ENCODE measurements at places on chromosomes 3 and 15.

DNA sequence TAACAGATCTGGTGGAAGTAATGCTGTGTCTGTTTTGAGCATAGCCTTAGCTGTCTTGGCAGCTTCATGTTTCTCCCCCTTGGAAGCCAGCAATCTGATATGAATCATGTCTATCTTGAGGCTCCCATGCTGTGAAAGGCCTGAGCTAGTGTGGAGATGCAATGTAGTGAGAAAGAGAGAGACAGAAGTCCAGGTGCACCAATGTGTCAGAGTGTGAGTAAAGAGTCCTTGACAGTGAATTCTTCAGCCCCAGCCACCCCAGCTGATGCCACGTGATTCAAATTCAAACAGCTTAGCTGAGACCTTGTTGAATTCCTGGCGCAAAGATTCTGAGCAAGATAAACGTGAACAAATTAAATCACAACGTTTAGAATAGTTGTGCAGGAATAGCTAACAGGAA, 704.2 kb downstream of the EDEM1 start:
- DNase-seq, result no peak

DNA sequence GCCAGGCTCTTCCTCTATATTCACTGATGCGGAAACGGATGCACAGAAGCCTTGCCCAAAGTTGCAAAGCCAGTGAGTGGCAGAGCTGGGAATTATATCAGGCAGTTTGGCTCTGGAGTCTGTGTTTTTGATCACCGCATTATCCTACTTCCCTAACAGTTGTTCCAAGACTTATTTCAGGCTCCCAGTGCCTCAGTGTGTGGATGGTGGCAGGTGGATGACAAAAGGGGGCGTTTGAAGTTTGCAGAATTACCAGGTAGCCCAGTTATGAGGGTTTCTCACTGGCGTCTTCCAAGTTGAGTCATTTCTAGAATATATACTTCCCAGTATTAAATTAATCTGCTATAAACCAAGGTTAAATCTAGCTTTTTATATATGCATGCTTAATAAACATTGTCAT, 81.0 kb downstream of the USP13 start:
- DNase-seq, result no peak

DNA sequence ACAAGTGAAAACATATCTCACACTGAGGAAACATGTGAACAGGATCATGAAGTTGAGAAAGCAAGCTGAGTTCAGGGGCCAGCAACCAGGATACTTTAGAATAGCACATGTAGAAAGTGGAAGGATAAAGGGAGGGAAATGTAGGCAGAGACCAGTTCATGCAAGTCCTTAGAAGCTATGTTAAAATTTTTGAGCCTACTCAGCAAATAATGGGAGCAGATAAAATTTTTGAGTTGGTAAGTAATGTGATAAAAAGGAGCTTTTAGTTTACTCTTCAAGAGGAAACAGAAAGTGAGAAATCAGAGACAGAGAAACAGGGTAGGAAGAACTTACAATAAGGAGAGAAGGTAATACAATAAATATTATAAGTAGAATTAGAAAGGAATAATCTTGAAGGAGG, 105.6 kb upstream of the ZBTB20 start:
- DNase-seq, result no peak

DNA sequence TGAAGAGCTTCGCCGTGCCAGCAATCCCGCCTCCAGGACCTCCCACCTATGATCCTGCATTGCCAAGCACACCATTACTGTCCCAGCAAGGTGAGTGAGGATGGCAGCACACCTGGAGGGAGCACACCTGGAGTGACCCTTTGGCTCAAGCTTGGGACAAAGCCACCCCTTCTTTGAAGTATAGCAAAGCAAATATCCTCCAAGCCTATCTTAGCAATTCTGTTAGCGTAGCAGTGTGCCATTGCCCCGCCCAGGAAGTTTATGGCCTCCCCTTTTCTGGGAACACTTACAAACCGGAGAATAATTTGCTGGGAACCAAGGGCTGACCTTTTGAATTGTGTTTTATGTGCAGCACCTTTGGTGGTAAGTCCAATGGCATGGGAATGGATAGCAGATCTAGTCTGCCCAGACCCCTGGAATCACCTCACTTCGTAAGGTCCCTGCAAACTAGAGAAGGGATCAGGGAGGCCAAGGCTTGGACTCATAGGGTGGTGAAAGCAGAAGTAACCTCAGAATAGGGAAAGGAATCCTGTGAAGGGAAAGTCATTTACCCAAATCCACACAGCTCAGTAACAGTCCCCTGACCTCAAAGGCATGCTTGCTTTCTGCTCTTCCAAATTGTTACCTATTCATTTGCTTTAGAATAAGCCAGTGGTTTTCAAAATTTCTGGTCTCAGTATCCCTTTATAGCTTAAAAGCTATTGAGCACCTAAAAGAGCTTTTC, 70.1 kb downstream of the HCN4 start:
- no peak for DNase-seq

DNA sequence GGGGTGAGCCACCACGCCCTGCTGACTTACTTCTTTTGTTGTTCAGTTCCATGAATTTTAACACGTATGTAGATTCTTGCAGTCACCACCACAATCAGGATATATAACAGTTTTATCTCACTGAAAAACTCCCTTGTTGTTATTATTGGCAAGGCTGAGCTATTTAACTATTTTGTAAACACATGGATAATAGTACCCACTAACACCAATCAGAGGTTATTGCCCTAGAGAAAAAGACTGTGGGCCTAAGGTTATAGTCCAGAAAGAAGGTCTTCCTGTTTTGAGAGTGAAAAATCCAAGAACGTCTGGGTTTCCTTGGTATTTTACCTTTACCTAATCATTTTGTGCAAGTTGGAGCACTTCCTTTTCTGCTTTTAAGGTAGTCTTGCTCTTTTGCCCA, 9.5 kb downstream of the ZWILCH start:
- DNase-seq, result no peak

GRCh38 chr15:89371228-89372044, 36.8 kb upstream of the POLG start:
- DNase-seq, result no peak

GRCh38 chr15:37131621-37132020, 31.3 kb upstream of the MEIS2 start:
- DNase-seq, result no peak

GRCh38 chr3:124829819-124830554, 57.2 kb downstream of the ITGB5 start:
- DNase-seq, result no peak

DNA sequence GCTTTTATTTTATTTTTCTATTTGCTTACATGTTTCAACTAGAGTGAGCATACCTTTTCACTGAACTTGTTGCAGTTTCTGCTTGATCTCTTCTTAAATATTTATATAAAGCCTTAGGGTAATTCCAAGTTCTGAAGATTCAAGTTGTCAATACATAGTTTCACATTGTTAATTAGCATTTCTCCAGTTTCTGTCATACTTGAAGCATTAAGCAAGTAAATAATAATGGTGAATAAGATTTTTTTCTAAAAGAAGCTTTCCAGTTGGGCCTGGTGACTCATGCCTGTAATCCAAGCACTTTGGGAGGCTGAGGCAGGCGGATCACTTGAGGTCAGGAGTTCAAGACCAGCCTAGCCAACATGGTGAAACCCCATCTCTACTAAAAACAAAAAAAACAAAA, 53.9 kb downstream of the CALML4 start:
- no peak for DNase-seq

GRCh38 chr3:49266410-49267095, 10.5 kb downstream of the C3orf62 start:
- DNase-seq, result no peak

DNA sequence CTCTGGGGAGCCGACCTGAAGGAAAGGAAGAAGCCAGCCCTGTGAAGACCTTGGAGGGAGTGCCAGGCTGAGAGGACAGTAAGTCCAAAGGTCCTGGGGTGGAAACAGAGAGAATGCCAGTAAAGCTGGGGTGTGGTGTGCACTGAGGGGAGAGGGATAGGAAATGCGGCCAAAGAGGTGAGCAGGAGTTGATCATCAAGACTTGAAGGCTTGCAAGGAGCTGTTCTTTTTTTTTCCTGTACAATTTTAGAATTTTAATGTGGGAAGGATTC, 73.8 kb downstream of the SYNPR start:
- no peak for DNase-seq

GRCh38 chr15:20351448-20351971, 190.1 kb downstream of the GOLGA6L6 start:
- no peak for DNase-seq

GRCh38 chr15:25643120-25643519, 204.3 kb upstream of the UBE3A start:
- no peak for DNase-seq
